ENCODE measurements at places on chromosomes 1 and 21.

DNA sequence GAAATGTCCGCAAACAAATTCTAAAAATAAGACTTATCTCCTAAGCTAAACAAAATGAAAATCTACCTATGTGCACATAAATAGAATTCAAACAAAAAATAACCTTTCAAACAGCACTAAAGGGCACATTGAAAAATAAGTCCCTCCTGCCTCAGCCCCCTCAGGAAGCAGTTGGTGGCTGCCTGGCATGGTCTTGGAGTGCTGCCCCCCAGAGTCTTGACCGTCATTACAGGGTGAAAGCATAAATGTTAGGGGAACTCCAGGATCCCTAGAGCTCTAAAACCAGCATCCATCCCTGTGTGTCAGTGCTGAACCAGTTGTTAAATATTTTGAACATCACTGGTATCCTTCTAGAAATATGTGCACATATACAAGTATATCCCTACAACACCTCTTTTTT is 6.5 kb upstream of the NPL start:
- DNase-seq = no peak

DNA sequence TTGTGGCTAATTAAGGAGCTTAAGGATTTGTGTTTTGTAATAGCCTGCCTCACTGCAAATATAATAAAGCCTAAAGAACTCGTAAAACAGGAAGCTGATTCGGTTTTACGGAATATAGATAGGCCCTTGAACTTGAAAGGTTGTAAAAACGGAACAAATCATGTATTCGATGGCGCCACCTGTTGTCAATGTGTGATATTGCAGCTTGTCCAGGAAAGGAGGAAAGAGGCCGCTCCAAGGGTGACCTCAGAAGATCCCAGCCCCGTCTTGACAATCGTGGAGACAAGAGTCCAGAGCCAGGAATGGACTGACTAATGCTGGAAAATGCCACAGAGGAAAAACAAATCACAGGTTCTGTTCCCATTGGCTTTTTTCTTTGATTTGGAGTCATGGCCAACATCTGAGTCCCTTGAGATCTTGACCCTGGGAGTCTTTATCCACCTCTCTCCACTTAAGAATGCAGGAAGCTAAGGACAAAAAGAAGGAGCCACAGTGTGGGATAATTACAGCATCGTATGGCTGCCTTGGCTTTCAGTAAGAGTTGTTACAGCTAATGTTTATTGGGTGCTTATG is 7.0 kb upstream of the IGSF21 start:
- no peak for DNase-seq

- no peak for DNase-seq
These were observed 1.0 kb downstream of the PRDX6 start for GRCh38 chr1:173478094-173478674.

DNA sequence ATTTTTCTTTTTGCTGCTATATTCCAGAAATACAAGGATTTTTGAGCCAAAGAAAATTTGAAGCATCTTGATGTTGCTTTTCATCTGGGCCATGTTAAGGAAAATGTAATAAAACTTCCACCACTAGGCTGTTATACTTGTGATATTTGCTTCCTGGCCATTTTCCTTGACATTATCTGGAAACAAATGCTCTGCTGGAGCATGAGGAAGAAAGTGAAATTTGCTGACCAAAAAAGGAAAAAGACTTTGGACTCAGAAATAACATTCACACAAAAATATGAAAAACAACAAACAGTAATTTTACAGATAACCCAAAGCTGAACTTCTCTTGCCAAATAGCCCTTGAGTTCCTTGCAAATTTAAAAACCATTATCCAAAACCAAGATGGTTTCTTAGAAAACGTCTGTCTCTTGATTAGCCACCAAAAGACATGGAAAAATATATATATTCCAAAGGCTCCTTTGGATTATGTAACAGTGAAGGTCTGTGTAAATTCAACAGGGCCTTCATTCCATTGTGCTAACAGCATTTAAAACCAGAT is 344.5 kb downstream of the LMX1A start:
- DNase-seq = no peak

DNA sequence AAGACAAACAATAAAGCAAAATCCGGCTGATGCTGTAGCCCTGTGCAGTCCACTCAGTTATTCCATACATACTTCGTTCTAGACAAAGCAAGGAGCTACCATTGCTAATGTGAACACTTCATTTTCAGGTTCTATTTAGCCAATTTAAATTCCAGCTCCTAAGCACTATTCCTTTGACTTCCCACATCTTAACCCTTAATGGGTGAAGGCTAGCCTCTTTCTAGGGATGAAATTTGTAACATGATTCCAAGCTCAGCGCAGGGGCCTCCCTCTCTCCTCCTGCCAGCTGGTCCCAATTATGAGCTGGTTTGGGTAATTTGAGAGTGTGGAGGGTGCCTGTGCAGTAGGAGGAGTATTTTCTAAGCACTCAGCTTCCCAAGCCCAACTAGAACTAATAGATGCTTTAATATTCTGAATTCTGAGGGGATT is 53.9 kb upstream of the PTGFRN start:
- no peak for DNase-seq

DNA sequence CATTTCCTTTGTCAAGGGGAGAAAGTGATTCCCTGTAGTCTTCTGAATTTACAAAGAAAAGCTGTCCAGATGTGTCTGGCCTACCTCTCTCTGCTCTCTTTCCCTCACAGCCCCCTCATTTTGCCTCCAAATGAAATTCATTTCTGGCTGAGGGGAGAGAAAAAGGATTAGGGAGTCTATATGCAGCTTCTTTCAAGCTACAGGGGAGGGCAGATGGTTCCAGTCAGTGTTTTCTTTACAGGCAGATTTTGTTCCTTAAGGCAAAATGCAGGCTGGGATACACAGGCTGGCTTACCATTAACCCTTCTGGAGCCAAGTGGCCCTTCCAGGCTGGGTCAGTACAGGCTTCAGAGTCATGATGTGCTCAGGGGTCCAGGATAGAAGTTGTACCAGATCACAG is 198.1 kb upstream of the USP24 start:
- DNase-seq = no peak

DNA sequence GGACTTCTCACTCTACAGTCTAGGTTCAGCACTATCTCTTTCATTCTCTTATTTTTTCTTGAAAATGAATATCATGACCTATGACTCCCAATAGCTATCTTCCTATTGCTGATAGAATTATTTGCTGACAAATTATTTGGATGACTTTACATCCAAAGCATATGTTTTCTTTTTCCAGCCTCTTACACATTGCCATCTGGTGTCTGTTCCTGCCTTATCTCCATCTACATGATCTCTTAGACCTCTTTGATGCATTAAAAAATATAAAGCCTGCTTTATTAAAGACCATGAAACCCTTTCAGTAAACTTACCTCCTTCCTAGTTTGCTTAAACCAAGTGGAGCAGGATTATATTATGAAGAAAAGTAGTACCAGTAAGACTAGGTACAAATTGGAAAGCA is 700.9 kb upstream of the CXADR start:
- no peak for DNase-seq

GRCh38 chr1:208446271-208446691 is 202.1 kb upstream of the PLXNA2 start:
- DNase-seq = no peak

DNA sequence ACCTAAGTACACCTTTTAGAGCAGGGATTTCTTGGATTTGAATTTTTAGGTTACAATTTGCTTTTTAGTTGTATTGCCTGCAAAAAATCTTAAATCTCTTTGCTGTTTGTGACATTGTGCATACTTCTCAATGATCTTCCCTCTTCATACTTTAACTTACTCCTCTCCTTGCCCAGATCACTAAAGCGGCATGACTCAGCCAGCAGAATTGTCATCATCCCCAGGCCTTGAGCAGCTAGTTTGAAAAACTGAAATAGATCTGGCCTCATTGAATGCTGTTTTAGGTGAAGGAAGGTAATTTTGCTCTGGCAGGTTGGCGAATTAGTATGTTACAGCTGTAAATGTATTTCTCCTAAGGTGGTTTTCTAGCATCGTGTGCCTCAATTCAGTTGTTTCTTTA is 145.9 kb downstream of the RYR2 start:
- DNase-seq = no peak

DNA sequence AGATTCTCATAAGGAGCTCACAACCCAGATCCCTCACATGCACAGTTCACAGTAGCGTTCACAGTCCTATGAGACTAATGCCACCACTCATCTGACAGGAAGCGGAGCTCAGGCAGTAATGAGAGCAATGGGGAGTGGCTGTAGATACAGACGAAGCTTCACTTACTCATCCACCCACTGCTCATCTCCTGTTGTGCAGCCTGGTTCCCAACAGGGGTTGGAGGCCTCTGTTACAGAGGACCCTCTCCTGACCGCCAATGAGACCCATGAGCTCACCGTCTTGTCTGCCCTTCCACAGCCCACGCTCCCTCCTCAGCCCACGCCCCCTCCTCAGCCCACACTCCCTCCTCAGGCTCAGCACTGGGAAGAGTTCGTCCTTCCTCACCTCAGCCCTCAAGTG is 39.6 kb downstream of the RSPH1 start:
- DNase-seq = no peak

GRCh38 chr1:23913212-23913880 is at the start of gene CNR2:
Gene CNR2, minus strand, starts transcription at chr1:23913362. Its CDS starts 37,745 bp downstream, at chr1:23875617.
- DNase-seq = no peak

DNA sequence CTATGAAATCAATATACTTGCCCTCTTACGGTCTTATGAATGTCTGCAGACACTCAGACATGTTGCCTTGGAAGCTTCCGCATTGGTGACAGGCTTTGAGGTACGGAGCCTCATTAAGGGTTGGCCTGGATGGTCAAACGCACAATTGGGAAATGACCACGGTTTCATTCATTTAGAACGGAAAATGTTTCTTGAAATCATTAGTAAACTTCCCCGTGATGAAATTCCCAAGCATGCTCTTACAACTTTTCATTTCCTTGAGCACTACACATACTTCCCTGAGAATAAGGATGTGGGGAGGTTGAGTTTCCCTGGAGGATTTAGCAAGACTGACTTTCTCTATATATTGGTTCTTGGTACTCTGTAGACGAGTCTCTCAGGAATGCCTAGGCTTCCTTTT is 146.3 kb downstream of the HLX start:
- DNase-seq = no peak

DNA sequence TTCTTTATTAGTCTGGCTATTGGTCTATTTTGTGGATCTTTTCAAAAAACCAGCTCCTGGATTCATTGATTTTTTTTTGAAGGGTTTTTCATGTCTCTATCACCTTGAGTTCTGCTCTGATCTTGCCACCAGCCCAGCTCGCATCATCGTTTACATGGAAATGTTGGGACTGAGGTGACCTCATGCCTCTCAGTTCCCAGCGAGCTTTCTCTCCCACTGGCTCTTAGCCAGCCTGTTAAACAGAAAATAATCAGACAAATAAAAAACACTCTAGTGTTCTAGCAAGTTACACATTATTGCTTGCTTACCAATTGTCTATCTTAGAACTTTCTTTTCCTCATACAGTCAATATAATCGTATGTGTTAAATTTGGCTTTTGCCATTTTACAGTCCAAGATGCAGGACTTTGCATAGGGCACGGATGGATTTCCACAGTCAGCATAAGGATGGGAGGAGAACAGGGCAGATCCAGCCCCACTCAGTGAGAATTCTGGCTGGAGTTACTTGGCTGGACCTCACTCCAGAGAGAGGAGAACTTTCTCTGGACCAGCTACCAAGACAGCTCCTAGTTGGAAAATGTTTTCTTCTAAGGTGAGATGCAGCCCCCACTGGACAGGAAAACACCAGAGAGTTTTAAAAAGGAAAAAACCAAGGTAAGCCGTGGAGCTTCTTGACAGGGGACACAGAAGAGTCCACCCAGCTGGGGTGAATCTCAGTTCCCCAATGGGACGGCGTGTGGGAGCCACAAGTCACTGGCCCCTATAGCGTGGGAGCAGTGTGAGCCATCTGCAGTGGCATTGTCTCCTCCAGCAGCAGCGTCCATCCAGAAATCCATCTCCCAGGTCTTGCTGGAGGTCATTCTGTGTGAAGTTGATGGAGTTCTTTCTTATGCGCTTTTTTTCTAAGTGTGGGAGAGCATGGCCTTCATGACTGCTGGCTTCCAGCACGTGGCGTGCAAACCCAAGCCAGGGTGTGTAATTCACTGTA is 17.6 kb downstream of the PGBD2 start:
- no peak for DNase-seq

GRCh38 chr1:93595266-93595665 is 86.4 kb downstream of the BCAR3 start:
- DNase-seq = no peak

GRCh38 chr21:10521091-10521598 is at the start of gene TPTE:
Gene TPTE, plus strand, starts transcription at chr21:10521583. Its CDS starts 17,141 bp downstream, at chr21:10538724.
- DNase-seq = no peak

- no peak for DNase-seq
These were observed 53.9 kb downstream of the NR5A2 start for GRCh38 chr1:200081151-200081968.

DNA sequence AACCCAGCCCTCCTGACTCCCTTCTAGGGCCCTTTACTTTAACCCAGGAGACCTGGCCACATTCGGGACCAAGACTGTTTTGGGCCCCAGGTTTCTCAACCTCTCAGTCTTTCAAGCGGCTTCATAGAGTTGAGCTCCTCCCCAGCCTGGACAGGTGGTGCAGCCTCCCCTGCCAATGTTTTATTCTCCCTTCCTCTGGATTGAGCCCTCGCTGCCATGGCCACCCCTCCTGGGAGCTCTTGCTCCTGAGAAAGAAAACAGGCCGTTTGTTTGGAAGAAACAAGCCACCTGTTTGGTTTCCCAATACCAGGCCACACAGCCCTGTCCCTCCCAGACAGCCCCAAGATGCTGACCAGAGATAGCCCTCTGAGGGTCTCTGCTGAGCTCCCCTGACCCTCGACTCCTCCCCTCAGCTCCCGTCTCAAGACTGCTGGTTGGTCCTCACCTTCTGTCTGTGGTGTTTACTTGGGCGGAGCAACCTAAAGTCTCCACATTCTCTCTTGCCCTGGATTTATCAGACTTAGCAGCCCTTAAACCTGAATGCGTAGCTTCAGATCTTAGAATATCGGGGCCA is 3.3 kb downstream of the TMEM51 start:
- DNase-seq = no peak

GRCh38 chr1:183597656-183598347 is 7.5 kb upstream of the NCF2 start:
- DNase-seq = no peak
